ENCODE measurements at places on chromosomes 4 and X. TPM values are rescaled to one million over a fixed set of nuclear protein-coding genes. Genes with fewer than 3 reads are reported as not detected.

Gene ARHGAP36
- not detected for total RNA-seq

Gene SPCS3
- total RNA-seq = 149 TPM

Gene SYTL5
- not detected for total RNA-seq

Gene CNKSR2
- total RNA-seq = 14.4 TPM

Gene BCORL1
- total RNA-seq = 3.4 TPM

Gene VSIG4
- total RNA-seq = not detected

Gene ERVMER34-1
- not detected for total RNA-seq

Gene SPANXA1
- total RNA-seq = not detected

Gene ARAF
- 119 TPM for total RNA-seq

Gene PRR32
- total RNA-seq = not detected

Gene ZNF185
- total RNA-seq = 1.4 TPM

Gene GAGE2A
- total RNA-seq = not detected

Gene SLC6A8
- 0.71 TPM for total RNA-seq

Gene UCP1
- not detected for total RNA-seq

Gene MAMLD1
- total RNA-seq = 0.96 TPM

Gene NRK
- total RNA-seq = not detected

Gene DNAAF6
- not detected for total RNA-seq

Gene ATOH1
- not detected for total RNA-seq

Gene CENPVL1
- total RNA-seq = not detected

Gene FAM149A
- total RNA-seq = 0.61 TPM

Gene NEUROG2
- not detected for total RNA-seq

Gene TMSB15B
- 9.0 TPM for total RNA-seq

Gene KIF4A
- 0.06 TPM for total RNA-seq

Gene OGT
- total RNA-seq = 295 TPM

Gene MTNR1A
- total RNA-seq = not detected

Gene USP26
- not detected for total RNA-seq

Gene FSTL5
- not detected for total RNA-seq

Gene KLKB1
- total RNA-seq = 1.2 TPM

Gene USP17L28
- total RNA-seq = not detected

Gene LRRC66
- not detected for total RNA-seq

Gene MAGEC2
- total RNA-seq = not detected

Gene MAGEE2
- total RNA-seq = not detected

Gene RPA4
- total RNA-seq = not detected

Gene CCSER1
- 0.71 TPM for total RNA-seq

Gene SOX3
- not detected for total RNA-seq

Gene ENPP6
- not detected for total RNA-seq

Gene FAM114A1
- not detected for total RNA-seq

Gene OTUD4
- total RNA-seq = 81.1 TPM

Gene NLGN4X
- 0.11 TPM for total RNA-seq

Gene EVC
- total RNA-seq = 1.5 TPM

Gene IL2
- 3.7 TPM for total RNA-seq

Gene AASDH
- total RNA-seq = 10.2 TPM

Gene TMSB15C
- 4.1 TPM for total RNA-seq

Gene AFF2
- 5.9 TPM for total RNA-seq

Gene SPARCL1
- total RNA-seq = not detected

Gene DCLK2
- not detected for total RNA-seq

Gene PRKG2
- total RNA-seq = 0.39 TPM

Gene RBMXL3
- total RNA-seq = not detected

Gene PDZD4
- 24.8 TPM for total RNA-seq

Gene UGT2B10
- total RNA-seq = not detected

Gene F8A1
- total RNA-seq = 6.5 TPM
